ENCODE measurements at places on chromosomes 5 and 9.

DNA sequence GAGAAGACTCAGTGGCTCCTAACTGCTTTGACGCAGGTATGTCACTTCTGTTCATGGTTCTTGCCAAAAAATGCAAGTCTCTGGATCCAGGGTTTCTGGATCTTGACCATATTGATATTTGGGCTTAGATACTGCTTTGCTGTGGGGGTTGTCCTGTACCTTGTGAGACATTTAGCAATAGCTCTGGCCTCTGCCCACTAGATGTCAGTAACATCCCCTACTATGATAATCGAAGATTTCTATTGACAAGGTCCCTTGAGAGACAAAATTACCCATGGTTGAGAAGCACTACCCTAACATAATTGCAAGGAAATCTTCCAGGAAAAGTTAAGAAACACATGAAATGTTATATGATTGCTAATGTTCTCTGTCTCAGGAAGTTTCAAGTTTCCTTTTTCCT is 285.4 kb downstream of the TMEM232 start:
- DNase-seq = no peak

DNA sequence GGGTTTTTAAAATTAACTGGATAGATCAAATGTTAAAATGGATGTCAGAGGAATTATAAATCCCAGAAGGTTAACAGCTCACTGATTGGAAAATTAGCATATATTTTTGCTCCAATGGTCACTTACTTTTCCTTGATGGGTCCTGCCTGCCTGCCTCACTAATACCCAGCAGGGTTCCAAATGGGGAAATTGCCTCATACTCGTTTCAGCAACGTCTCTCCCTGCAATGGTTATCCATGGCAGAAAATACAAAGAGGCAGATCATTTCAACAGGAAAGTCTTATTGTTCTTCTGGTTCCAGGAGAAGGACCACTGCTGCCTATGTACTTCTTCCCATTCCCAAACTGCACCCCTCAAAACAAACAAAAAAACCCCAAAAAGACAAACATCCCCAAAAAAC is 71.3 kb downstream of the ERP44 start:
- no peak for DNase-seq

DNA sequence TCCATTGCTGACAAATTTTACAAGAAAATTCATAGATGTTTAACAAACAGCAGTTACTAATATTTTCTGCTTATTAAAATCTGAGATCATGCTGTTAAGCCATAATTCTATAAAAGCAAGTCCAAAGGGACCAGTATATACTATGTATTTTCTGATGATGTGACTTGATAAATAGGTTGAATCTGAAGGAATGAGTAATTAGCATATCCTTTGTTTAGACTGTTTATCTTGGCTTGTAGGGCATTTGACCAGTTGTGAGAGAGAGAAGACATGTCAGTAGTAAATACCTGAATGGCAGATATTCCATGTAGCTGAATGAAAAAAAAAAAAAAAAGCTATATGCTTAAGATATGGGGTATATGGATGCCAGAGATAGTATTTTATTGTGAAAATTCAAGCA is 14.6 kb downstream of the CPEB4 start:
- DNase-seq = no peak

- no peak for DNase-seq
Observed at GRCh38 chr5:170104299-170104698, 1.4 kb upstream of the FOXI1 start.

DNA sequence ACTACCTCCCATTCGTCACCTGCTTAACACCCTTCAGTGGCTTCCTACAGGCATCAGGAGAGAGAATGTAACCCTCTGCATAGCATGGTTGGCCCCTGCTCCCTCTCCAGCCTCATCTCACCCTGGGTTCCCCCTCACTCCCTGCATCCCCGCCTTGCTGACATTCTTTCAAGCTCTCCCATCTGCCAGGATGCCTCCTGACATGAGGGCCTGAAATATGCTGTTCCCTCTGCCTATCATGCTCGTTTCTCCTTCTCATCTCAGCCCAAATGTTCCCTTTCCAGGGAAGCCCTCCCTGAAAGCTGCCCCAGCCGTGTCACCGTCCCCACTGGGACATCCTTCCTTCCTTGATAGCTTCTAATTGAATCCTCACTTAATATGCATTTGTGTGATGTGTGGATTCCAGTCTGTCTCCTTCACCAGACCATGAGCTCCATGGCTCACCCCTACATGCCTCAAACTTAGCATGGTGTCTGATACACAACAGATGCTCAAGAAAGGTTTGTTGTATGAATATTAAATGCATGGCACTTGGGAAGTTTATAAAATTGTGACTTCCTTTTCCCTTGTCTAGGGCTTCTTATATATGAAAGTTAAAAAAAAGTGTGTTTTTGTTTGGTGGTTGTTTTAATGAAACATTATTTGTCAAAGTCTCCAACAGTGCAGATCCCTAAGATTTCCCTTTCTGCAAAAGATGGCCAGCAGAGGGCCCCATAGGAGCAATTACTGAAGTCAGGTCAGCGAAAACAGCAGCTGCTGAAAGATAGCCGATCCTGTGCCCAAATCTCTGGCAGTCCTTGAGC is 7.3 kb upstream of the C5orf58 start:
- peak; percentile 57 for DNase-seq

DNA sequence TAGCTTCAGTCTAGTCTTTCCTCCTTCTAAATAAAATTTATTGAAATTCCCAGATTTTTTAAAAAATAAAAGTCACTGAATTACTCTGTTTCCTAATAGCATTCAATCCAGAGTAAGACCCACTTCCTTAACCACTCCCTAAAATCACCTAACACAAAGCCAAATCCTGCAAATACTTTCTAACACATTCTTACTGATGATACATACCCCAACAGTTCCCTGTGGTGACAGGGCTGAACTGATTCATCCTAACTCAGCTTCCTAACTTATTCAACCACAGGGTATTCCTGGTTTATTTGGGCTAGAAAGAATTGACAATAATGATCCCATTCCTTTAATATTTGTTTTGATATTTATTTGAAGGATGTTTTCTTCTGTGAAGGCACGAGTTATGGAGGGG is 40.7 kb upstream of the ZNF300 start:
- DNase-seq = no peak

DNA sequence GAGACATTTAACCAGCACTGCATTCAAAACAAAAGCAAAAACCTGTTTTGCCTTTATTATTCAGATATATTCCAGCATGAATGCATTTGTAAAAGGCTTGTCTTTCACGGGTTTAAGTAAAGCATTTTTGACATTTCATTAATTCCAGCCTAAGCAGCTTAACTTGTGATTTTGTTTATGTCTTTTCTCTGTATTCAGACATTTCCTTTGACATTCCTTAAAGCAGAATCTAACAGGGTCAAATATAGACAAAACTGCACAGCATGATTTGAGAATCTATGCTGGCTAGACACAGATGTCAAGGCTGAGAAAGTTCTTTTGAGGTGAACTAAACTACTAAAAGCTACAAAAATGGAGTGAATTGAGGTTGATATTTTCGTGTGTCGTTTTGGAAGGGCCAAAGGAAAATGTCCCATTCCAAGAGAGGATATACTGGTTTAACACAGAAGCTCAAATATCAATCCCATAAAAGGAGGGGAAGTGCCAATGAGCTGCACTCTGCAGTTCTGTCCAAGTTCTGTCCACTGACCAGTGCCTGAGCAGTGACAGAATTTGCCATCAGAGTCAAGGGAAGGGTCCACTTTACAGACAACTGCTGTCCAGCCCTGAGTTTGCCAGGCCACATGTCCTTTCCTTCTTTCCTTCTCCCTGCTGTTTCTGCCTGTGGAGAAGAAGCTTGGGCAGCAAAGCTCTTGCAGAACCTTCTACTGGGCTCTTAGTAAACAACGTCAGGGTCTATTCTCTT is 198.7 kb upstream of the KLF9 start:
- DNase-seq = no peak

GRCh38 chr9:34318163-34318790 is 10.8 kb downstream of the KIF24 start:
- DNase-seq = no peak

Data from activated naive CD8-positive, alpha-beta T cell treated with anti-CD3 and anti-CD28 coated beads, Interleukin-2, amount 50 U/mL, for 16 hours (primary cell).